Activated T-helper 1 cell treated with Interleukin-2 at 50 U/mL for 16 hours (primary cell): ENCODE measurements at places on chromosomes 5 and 9.

DNA sequence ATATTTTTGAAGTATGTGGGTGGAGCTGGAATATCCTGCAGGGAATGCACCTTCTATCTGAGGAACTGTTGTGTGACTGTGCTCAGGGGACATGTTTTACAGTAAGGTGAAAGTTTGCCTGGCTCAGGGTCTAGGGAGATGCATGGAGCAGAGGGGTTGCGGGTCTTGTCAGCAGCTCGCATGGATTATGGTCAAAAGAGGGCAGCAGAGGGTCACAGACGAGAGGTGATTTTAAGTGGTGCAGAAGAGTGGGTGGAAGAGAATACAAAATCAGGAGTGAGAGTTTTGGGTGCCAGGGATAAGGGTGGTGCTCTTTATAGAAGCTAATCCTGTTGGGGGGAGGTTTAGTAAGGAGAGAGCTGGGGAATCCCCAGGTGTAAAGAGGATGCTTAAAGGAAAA, 53.5 kb upstream of the GRIN3A start:
- DNase-seq = no peak

- no peak for DNase-seq
Observed at GRCh38 chr9:99809586-99810319, 11.9 kb upstream of the NR4A3 start.

GRCh38 chr5:145347026-145347616, 488.0 kb downstream of the PRELID2 start:
- DNase-seq = no peak

DNA sequence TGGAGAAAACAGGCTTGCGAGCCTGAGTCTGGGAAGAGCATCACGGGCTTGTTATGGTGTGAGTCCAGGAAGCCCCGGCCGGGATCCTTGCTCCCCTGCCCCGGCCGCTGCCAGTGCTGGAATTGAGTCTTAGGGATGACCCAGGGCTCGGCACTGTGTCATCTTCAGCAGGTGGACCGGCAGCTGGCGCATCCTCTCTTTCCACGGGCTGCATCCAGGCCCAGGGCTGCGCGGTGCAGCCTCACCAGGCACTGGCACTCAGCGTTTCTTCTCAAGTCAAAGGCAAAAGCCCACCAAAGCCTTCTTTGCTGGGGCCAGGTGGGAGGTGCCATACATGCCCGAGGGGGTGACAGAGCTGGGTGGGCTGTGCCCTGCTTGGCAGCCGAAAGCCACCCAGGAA, 46.6 kb downstream of the COL5A1 start:
- no peak for DNase-seq

DNA sequence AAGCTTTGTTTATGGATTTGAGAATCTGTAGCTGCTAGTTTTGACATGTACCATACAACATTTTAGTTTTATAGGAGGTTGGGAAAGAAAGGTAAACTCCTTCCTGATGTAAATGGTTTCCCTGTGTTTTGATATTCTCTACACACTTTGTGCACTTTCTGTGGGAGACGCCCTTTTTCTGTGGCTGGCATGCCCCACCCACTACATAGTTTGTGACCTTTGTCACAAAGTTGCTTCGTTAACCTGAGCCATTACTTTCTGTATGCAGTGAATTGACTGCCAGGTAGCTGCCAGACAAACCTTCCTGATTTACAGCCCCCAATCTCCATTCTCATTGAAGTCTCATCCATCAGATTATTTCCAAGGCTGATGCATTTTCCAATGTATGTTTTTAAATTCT, 90.6 kb downstream of the NLN start:
- no peak for DNase-seq

DNA sequence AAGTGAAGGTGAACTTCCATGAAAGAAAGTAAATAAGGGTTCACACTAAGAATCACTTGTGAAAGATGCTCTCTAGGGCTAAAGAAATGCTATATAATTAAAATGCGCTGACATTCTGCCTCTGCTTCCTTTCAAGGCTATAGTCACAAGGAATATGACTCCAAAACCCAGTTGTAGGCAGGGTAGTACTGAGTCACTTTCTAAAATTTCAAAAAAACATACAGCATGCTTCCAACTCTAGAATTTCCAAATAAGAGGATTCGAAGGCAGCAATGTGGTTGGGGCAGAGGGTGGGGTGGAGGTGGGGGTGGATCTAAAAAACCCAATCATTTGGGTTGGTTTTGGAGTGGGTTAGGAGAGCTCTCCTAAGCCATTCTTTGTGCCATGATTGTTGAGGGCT, 84.6 kb downstream of the HMHB1 start:
- DNase-seq = no peak

GRCh38 chr9:135703726-135704125, 1.7 kb downstream of the KCNT1 start:
- DNase-seq = no peak

GRCh38 chr5:139655727-139656271, 7.7 kb downstream of the CXXC5 start:
- DNase-seq = no peak

DNA sequence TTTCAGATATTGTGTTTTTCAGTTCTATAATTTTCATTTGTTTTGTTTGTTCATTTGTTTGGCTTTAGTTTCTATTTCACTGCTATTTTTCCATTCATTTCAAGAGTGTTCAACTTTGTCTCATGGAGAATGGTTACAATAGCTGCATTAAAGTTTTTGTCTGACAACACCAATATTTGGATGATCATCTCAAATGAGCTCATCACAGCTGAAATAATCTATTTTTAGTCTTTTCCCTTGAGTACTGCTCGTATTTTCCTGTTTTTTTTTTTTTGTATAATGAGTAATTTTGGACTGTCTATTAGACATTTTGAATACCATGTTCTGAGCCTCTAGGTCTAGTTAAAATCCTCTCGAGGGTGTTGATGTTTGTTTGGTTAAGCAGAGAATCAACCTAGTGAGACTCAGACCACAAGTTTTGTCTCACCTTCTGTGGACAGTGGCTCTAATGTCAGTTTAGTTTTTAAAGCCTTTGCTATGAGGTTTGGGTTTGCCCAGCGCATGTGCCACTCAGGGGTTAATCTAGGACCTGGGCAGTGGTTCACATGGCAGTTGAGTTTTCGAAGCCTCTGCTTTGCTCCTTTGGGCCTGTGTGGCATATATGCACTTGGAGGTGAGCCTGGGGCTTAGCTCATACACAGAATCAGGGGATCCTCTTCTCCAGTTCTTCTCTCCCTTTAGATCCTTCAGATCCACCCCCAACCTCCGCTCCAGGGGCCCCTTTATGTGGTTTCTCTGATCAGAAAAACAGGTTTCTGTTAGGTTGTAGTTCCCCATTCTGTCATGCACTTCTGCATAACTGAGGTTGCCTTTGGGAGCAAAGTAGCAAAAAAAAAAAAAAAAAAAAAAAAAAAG, 79.8 kb downstream of the ARSB start:
- no peak for DNase-seq

- no peak for DNase-seq
Observed at GRCh38 chr9:20479419-20480155, 142.7 kb downstream of the MLLT3 start.

GRCh38 chr9:76032038-76032796, 141.7 kb downstream of the PCSK5 start:
- DNase-seq = no peak

DNA sequence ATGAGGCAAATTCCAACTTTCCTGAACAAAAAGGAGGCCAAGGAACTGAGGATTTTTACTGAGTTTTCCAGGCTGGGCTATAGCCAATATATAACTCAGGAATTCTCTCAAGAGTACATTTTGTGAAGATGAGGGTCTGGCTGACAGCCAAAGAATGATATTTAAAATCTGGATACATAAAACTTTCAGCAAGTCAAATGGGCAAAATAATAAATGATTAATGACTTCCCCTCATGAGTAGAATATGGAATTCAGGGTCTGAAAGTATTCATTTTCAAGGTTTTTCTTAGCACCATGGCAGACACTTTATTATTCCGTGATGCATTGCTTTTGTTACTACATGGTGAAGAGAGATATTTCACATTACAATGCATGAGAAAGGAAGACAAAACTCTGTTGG, 7.8 kb downstream of the FAM81B start:
- DNase-seq = no peak

- DNase-seq = no peak
Observed at GRCh38 chr9:90878562-90878961, 76.9 kb downstream of the SYK start.

GRCh38 chr5:122916490-122916889, 71.1 kb downstream of the SNX24 start:
- DNase-seq = no peak

- DNase-seq = no peak
Observed at GRCh38 chr5:30100929-30101328, 1092.6 kb upstream of the CDH6 start.

GRCh38 chr5:68528821-68529273, 313.3 kb downstream of the PIK3R1 start:
- no peak for DNase-seq

DNA sequence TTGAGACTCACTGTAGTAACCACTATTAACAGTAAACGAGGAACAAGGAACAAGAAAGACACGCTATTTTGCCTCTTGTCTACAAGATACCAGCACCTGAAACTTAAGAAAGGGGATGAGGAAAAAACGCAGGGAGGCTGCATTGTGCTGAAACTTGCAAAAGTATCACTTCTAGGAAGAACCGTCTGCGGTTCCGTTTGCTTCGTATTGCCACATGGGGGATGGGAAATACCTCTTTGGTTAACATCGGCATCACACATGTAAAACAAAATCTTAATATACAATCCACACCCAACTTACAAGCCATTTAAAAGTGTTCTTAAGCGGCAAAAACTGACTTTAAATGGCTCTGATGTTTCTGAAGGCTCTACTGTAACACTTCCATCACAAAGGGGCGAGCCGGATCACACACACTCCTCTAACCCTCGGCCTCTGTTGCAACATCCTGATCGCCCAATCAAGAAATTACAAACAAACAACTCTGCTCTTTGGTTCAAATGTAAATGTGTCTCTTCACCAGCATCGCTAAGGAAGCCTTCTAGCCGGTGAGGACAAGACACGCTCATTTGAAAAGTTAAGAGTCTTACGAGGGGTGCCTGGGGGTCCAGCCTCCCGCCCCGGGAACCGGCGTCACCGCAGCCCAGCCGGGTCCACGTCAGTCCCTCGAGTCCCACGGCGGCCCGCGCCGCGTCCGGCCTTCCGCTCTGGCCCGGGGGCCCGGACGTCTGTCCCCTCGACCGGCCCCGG, 621 bp downstream of the SEC16A start:
- DNase-seq = no peak

GRCh38 chr9:115400796-115401195, 282.8 kb upstream of the TNC start:
- DNase-seq = no peak

DNA sequence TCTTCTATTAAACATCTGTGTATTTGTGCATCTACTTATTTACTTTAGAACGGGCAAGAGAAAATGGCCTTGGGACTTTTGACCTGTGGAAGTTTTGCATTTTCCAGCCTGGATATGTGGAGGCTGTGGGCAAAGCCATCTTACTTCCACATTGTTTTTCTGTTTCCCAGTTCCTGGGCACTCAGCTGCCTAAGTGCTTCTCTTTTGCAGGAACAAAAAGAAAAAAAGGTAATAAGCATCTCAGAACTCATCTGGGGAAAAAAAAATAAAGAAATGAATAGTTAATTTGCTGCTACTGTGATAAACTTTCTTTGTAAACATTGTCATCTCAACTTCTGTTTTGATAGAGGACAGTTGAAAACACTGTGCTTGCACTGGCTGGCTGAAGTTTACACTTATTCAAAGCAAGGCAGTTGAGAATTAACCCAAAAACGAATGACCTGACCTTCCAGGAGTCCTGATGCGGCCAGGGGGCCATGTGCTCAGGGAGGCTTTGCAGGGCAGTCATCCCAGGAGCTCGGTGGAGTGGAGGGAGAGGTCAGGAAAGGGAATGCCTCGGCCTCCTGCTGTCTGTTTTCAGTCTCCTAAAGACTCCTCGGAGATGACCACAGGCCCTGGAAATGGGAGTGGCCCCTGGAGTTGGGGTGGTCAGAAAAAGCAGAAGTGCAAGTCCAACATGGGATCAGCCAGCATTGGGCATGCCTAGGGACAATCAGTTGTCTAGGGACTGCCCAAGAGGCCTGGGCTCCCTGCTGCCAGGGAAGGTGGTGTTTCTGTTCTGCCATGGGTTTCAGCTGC, 75.5 kb downstream of the RAI14 start:
- DNase-seq = no peak

DNA sequence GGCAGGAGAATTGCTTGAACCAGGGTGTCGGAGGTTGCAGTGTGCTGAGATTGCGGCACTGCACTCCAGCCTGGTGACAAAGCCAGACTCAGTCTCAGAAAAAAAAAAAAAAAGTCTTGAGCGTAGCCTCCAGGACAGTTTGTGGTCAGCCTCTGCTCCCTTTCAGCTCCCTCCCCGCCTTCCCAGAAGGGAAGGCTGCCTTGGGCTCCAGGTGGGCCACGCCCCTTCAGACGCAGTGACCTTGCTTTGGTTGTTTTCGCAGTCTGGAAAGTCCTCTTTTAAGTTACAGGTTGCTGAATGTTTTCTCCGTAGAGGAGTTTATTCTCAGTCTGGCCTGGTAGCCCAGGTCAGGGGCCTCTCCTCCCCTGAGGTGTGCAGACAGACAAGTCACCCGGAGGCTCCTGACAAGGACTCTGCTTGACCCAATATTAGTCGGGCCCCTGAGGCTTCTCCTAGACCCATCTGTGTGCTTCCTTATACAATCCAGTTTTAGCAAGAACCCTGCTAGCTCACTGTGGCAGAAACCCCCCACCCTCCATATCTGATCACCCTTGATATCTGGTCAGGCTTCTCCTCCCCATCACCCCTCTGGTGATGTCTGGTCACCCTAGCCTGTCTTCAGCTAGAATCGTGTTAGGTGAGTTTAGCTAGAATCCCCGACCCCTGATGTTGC, 31.6 kb upstream of the N4BP3 start:
- no peak for DNase-seq

- DNase-seq = no peak
Observed at GRCh38 chr5:168676501-168676900, 97.3 kb upstream of the PANK3 start.

GRCh38 chr9:130866474-130866965, 30.1 kb downstream of the QRFP start:
- no peak for DNase-seq

DNA sequence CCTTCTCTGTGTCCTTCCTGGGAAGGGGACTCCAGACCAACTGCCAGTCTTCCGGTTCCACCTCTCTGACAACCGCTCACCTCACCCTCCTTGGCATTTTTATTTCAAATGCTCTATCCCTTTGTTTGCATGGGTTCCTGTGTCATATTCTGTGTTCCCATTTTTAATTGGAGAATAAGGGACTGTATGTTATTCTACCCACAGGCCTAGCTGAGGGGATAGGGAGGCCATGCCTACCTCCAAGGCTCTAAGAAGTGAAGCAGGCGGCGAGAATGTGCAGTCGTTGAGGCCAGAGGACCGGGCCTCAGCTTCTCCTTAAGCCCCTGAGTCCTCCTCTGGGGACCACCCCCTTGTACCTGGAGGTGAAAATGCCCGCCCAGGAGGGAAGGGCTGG, 936 bp upstream of the WDR5 start:
- DNase-seq = no peak

GRCh38 chr9:98880311-98881015, 63.2 kb upstream of the COL15A1 start:
- no peak for DNase-seq

GRCh38 chr5:6786786-6787495, 73.7 kb downstream of the TENT4A start:
- DNase-seq = no peak

GRCh38 chr5:143040622-143041021, 270.4 kb downstream of the ARHGAP26 start:
- no peak for DNase-seq
